B cell (primary cell): ENCODE measurements at places on chromosomes 6 and 20. TPM values are rescaled to one million over a fixed set of nuclear protein-coding genes. Genes with fewer than 3 reads are reported as not detected.

EGFL8 gene
- total RNA-seq: 3.9 and 4.5 TPM in 2 replicates

GRCh38 chr6:70849348-70850069 is 107.4 kb downstream of the B3GAT2 start:
- DNase-seq: no peak

DNA sequence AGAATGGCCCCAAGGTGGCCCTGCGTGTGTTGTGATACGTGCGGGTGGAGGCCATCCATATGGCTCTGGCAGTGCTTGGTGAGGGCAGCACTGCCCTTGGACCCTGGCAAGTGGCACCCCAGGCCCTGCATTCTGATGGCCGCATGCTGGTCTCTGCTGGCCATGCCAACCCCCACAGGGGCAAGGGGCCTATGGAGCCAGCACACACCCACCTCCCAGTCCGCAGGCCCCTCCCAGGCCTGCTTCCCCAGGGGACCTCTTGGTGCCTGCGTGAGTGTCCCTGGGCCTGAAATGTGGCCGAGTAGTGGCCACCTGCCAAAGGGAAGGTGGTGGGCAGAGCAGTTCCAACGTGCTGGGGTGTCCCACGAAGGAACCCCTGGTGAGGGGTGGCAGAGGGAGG is 17.6 kb downstream of the NQO2 start:
- no peak for DNase-seq

TP53TG5 gene
- not detected in 2 replicates for total RNA-seq

CTCFL gene
- not detected in 2 replicates for total RNA-seq

- no peak for DNase-seq
Observed at GRCh38 chr20:25229486-25230165, 18.3 kb upstream of the PYGB start.

- no peak for DNase-seq
Observed at GRCh38 chr6:67248077-67248476, 1387.0 kb upstream of the ADGRB3 start.

FAM209A gene
- total RNA-seq: 3.3 and 4.9 TPM in 2 replicates

GRCh38 chr6:81634155-81634880 is 118.2 kb downstream of the TENT5A start:
- no peak for DNase-seq

FUT9 gene
- not detected in 2 replicates for total RNA-seq

LAMA2 gene
- total RNA-seq: not detected in 2 replicates

GRCh38 chr20:1328680-1329330 is at the start of gene SDCBP2:
Gene SDCBP2 (minus strand): TSS chr20:1329139. CDS start chr20:1320416, 8,723 bp downstream.
- DNase-seq: no peak

- DNase-seq: no peak
Observed at GRCh38 chr6:4088704-4089103, 9.8 kb upstream of the FAM217A start.

GRCh38 chr6:96301023-96301422 is 220.6 kb upstream of the UFL1 start:
- no peak for DNase-seq

DNA sequence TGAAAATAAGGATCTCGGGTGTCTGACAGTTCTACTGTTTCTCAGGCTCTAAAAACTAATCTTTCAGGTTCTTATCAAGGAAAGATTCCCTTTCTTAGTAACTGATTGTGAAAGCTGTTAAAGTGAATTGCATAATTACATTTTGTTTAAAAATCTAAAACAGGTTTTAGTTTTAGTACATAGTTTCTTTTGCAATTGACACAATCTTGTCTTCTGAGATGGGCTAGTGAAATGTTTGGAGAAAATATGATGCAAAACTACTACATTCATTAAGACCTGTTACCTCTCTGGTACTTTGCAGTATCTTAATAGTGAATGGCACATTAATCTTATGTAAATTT is 298.4 kb downstream of the UTRN start:
- DNase-seq: no peak

- no peak for DNase-seq
Observed at GRCh38 chr6:106383573-106383972, 23.1 kb downstream of the CRYBG1 start.

GRCh38 chr6:79710127-79710526 is 79.0 kb downstream of the SH3BGRL2 start:
- DNase-seq: no peak

PIGT gene
- 106 and 110 TPM in 2 replicates for total RNA-seq

GRCh38 chr6:108407904-108408827 is 113.3 kb downstream of the AFG1L start:
- no peak for DNase-seq
